Central memory CD4-positive, alpha-beta T cell (primary cell): ENCODE measurements at places on chromosomes 7 and 10.

DNA sequence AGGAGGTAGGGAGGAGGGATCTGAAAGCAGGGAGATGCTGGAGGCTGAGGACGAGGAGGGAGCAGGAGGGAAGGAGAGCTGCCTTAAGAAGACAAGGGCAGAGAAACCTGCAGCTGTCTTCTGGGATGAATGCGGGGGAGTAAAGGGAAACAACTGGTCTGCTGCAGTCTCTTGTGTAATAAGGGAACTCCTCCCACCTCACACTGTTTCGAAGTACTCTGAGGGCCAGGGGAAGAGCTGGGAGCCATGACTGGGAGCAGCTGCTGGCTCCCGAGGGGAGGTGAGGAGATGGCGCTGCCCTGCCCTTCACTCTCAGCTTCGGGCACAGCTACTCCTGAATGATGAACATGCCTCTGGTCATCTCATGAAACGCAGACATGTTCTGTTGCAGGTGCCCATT, 65.1 kb downstream of the CLEC2L start:
- no peak for DNase-seq

DNA sequence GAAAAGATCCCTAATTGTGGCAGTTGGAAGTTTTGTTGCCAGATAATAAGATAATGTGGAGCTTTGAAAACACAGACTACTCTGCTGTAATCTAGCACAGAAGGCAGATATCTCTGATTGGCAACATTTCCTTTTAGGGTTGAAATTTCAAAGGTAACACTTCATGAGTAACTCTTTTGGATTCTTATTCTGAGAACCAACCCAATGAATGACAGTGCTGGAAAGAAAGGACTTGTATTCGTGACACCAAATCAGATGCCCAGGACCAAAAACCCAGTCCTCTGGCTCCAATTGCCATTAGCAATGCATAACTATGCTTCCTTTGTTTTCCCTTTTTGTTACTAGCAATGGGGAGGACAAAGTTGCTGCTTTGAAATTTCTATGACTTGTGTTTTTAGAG, 41.0 kb upstream of the ELMO1 start:
- no peak for DNase-seq

GRCh38 chr10:6053816-6054631, 8.1 kb downstream of the IL2RA start:
- DNase-seq = no peak

- no peak for DNase-seq
These were observed 37.6 kb upstream of the LRRTM3 start for GRCh38 chr10:66888237-66888636.

GRCh38 chr10:81026591-81026990, 488.9 kb downstream of the SH2D4B start:
- no peak for DNase-seq

DNA sequence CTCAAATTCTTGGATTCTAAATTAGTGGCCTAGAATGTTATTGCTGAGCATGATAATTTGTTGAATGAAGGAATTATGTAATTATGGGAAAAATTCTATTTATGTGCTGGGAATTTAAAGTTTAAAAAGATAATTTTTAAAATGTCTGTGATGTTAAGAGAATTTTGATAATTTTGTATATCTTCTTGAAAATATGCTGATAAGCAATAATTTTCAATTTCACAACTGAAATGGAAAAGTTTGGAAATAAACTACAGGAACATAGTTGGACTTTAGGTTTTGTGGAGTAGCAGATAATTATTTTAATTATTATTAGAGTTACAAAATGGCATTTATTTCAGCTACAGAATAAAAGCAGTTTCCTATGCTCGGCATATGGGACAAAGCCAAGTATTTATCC, 268.5 kb upstream of the TPK1 start:
- DNase-seq = no peak

DNA sequence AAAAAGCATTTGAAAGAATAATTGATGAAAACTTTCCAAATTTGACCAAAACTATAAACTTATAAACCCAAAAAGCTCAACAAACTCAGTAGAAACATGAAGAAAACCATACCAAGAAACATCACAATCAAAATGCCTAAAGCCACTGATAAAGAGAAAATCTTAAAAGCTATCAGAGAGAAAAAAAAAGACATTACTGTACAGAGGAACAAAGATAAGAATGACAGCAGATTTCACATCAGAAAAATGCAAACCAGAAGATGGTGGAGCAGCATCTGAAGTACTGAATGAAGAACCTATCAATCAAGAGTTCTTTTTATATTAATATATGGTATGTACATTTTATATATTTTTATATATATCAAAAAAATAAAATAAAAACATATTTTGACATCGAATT, 2.4 kb upstream of the GPAM start:
- no peak for DNase-seq

DNA sequence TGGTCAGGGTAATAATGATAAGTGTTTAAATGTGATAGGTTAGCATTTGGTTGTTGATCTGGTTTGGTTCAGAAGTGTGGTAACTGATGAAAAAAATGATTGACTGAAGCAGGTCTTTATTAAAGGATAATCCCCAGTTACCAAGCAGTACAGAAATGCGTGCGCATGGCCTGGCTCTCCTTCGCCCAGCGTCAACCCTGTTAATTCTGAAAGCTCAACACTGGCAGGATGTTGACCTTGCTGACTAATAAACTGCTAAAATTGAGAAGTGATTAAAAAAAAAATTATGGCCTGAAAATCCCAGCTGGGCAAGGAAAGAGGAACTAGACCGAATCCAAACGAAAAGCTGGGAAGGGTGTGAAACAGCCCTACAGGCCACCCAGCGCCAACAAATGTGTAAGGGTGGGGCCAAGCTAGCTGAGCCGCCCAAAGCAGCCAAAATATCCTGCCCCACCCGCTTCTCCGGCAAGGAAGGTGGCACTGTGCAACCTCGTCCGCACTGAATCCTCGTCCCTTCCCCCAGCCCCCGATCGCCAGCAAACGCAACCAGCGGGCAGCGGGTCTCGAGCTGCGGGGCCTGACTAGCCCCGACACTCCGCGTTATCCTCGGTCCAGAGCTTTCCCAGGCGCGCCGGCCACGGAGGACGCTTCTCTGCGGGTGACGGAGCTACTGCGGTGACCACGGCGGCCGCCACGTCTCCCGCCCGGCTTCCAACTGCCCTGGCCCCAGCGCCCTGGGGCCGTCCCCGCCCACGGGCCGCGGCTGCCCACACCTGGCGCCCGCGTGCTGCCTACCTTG, 561 bp downstream of the SHTN1 start:
- DNase-seq = no peak

GRCh38 chr7:49001610-49002033, 77.3 kb downstream of the CDC14C start:
- no peak for DNase-seq

- no peak for DNase-seq
These were observed 1044.2 kb upstream of the SORCS1 start for GRCh38 chr10:108208732-108209131.

- DNase-seq = no peak
These were observed 1.2 kb upstream of the ATAD1 start for GRCh38 chr10:87819289-87819585.

DNA sequence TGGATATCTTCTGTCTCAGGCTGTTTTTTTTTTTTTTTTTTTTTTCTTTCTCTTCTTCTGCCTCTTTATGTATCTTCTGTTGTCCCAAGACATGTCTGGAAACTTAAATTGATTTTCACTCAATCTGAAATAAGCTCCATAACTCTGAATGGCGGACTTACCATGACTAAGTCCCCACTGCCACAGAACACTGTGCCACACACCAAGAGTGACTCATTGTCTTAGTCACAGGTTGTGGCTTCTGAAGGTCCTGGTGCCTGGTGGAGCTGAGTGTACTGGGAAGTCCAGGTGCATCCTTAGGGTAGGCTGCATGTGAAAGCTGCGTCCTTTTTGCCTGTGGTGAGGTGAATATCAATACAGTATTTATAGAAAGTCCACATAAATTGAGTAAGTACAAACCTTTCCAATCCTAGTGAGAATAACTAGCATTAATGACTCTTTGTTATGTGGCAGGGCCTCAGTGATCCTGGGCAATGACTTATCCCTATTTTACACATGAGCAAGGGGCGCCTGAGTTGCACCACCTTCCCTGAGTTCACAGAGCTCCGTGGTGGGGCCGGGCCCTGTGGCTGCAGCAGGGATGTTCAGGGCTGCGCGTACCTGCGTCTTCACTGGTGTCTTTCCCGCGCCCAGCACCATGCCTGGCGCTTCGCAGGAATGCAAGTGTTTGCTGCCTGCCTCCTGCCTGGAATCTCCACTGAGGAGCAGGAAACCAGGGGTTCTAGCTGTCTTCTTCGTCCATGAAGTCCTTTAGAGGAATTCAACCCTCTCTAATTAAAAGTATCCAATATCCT, 4.3 kb downstream of the PFKP start:
- DNase-seq = no peak

- no peak for DNase-seq
These were observed 77.1 kb downstream of the FRMPD2 start for GRCh38 chr10:48197236-48197899.

DNA sequence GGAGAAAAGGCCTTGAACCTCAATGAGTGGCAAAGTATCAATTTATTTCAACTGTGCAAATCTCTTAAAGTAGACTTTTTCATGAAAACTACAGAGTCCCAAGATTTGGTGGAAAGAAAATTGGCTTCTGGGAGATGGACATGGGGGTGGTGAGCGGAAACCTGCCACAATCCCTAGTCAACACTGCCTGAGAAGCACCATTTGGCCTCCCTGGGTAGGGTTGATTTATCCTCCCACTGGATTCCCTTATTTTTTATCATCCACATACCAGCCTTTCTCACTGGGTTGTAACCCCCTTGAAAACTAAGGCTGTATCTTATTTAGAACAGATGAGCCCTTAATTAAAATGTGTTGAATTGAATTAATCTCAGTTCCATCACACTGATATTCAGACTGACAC, 101.7 kb upstream of the PTN start:
- no peak for DNase-seq

- DNase-seq = peak; percentile 70
These were observed 193.8 kb upstream of the ADO start for GRCh38 chr10:62610649-62611229.

DNA sequence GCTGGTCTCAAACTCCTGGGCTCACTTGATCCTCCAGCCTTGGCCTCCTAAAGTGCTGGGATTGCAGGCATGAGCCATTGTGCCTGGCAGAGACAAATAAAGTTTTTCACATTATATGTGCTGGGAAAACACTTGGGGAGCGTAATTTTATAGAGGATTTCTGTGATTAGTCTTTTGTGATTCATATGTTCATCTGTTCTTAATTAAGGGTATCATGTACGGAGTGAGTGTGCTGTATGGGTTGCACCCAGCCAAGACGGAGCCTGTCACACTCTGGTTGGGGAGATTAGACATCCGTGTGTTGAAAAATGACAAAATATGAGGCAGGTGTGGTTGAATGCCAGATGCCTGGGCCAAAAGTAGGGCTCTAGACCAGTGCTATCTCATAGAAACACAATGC, 10.3 kb downstream of the ADRB1 start:
- DNase-seq = no peak

DNA sequence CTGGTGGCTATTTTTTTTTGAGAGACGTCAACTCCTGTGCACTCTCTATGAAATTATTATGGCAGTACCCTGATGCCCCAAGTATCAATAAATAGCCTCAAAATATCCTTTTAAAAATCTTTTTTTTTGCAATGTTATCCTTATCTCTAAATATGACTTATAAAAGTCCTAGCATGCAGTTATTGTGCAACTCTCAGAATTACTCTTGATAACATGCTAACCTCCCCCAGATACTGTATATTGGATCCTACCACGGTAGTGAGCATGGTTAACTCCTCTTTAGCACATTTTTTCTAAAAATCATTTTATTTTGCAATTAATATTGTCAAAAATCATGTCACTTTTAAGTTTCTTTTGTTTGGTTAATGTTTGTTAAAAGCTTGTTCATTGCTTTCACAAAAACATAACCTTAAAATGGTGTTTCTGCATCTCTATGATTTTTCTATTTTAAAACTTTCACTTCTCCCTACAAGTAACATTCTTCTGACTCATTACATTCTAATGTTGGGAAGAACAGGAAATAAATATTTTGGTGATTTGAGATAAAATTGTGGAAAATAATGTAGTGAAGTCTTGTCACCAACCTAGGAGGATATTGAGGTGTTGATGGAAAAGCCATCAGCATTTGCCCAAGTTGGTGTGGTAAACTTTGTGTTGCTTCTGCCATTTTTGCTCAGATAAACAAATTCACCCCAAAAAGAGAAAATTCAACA, 42.1 kb upstream of the ADRA2A start:
- DNase-seq = no peak

DNA sequence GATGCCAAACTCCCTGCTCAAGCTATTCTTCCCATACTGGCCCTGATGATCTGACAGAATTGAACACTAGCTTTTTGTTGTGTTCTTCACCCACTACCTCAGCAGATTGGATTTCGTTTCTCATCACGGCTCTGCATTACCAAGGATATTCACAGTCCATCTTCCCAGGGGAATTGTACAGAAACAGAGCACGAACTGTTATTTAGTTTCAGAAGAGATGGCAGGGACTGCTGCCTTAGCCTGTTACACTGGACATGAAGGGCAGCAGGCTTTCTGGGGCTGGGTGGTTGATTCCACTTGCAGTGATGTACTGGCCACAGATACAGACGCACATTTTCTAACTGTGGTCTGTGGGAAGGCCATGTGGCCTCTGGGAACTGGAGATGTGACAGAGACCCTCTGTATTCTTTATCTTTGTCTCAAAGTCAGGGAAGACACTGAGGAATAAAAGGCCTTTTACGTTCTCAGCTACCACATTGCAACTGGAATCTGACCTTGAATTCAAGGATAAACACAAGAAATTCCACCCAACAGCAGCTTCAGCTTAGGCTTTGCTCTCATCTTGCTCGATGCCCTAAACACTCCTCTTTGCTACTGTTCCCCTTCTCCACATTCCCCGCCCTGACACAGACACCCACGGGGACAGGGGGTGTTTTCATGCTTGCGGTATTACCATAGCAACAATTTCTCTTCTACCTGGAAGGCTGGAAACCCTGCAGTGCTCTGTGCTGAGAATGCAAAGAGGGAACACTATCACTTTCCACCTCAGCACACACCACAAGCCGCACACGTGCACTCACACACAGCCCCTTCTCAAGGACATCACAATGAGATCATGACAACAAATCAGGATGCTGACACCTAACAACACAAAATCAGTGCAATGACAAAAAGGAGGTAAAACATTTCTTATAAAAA, 81.7 kb downstream of the RNF216 start:
- peak; percentile 86 for DNase-seq

- no peak for DNase-seq
These were observed 3.8 kb downstream of the KAZALD1 start for GRCh38 chr10:101065481-101066145.

DNA sequence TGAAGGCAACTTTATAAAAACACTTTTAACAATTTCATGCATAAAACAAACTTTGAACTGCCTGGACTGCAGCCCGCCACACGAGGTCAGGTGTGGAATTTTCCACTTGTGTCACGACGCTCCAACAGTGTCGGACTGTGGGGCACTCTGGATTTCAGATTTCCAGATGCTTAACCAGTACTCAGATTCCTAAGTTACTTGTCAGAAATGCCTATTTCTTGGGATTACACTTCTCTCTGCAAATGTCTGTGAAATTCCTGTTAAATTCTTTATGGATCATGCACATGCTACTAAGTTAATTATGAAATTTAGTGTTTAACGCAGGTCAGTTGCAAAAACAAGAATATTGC, 473 bp upstream of the GPER1 start:
- DNase-seq = no peak

GRCh38 chr10:13724484-13724883, 137.7 kb downstream of the PRPF18 start:
- no peak for DNase-seq

GRCh38 chr10:12720217-12720981, 281.1 kb downstream of the CCDC3 start:
- DNase-seq = no peak
